ENCODE measurements at places on chromosomes 3 and 15.

DNA sequence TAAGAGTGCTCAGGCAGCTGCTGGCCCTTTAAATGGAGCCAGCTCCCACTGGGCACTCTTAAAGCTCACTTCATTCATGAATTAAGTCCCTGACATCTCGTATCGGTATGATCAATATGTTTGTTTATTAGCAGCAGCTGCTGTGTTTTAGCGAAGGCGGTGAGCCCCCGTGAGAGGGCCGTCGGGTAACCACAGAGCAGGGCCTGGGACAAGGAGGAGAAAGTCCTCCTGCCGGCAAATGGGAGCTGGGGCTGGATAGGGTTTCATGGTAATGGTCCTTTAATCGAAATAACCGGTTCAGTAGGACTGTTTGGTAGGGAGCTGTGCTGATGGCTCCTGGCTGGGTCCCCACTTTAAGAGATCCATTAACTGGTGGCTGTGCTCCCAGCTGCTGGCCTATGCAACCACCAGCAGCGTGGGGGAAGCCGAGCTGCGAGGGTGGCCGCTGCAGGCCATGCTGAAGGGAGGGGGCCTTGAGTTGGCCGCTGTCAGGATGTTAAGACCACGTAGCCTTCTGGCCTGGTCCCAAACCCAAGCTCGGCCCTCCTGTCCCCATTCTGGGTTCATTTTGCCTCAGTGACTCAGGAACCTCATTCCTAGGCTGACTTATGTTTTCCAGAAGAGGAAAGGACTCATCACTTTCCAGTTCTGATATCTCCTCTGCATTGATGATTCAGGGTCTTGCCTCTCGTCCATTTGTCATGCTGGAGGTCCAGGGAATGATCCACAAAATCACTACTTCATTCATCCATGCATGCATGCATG is 67.6 kb upstream of the NTRK3 start:
- no peak for DNase-seq

DNA sequence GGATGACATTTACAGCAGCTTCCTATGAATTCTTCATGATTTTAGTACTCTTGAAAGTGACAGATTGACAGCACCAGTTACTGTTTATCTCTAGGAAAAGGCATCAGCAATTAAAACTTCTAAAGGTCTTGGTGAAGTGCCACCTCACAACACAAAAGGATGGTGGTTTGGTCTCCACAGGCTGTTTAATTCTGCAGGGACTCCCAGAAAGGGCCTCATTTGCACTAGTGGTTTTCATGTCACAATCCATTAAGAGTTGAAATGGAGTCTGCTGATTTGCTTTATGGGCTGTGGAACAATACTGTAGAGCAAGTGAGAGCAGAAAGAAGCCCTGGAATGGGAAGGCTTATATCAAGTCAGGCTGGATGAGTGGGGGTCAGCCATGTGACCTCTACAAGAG is 225.3 kb upstream of the KCNMB2 start:
- no peak for DNase-seq

DNA sequence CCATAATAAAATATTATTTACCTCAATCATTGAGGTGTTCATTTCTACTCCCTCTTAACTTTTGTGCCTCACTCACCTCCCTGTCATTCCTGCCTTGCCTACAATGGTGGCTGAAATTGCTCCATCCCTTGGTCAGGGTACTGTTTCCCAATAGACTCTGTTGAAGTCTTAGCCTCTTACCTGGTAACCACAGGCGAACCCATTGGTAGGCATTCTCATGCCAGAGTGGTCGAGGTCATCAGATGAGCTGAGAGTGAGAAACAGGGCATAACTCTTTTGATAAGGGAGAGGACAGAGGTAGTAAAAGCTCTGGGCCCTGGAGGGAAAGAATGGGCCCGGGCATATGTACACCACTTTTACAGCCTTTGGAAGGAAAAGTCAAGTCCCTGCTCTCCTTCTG is 265.6 kb downstream of the ARRDC4 start:
- no peak for DNase-seq

DNA sequence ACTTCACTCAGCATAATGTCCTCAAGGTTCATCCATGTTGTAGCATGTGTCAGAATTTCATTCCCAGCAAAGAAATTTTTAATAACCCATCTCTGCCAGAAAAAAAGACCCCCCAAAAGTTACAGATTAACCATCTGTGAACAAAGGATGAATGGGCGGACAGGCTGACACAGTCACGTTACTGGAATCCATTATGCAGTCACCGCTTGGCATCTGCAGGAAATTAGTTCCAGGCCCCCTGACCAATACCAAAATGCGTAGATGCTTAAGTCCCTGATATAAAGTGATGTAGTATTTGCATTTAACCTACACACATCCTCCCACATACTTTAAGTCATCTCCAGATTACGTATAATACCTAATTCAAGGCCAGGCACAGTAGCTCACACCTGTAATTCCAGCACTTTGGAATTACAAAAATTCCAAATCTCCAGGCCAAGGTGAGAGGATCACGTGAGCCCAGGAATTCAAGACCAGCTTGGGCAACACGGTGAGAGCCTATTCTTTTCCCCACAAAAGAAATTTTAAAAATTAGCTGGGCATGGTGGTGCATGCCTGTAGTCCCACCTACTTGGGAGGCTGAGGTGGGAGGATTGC is 1.5 kb upstream of the SLC12A8 start:
- DNase-seq: no peak

- DNase-seq: no peak
Observed at GRCh38 chr15:26850161-26850560, 16.7 kb upstream of the GABRA5 start.

GRCh38 chr3:21120826-21121225 is 630.2 kb downstream of the ZNF385D start:
- DNase-seq: no peak

DNA sequence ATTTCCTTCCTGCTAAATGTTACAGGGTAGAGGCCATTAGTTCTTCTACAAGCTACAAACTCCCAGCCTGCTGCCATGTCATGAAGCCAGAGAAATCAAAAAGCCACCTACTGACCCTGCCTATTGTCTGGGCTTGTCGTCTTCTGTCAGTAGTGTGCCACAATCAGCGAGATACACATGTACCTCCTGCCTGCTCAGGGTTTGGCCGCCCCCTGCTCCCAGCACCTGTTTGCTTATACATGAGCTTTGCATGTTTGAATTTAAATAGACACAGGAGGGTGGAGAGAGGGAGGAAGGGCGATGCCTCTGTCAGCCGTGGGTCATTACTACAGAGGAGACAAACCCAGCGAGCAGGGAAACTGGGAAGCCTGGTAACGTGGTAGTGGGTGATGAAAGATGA is 106.1 kb downstream of the ROBO2 start:
- DNase-seq: no peak

DNA sequence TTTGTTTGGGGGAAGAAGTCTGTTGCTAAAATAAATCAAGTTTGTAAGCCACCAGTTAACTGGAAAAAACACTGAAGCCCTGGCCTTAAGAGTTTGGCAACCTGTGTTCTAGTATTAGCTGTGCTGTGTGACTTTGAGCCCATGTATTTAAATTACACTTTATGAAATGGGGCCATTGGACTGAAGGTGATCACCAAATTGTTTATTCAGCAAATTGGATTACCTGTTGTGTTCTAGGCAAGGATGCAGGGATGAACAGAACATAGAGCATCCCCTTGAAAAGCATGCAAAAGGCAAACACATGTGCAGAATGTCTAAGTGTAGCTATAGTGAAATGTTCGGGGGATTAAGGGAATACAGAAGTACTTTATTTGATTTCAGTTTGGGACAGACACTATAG is 54.6 kb downstream of the TMOD3 start:
- no peak for DNase-seq

DNA sequence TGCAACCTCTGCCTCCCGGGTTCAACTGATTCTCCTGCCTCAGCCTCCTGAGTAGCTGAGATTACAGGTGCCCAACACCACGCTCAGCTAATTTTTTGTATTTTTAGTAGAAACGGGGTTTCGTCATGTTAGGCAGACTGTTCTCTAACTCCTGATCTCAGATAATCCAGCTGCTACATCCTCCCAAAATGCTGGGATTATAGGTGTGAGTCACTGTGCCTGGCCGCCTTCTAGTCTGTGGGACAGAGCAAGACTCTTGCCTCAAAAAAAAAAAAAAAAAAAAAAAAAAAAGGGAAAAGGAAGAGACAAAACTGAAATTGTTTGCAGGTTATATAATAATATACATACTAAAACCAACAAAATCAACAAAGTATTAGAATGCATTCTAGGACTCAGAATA is 215.2 kb downstream of the PCCB start:
- DNase-seq: no peak

DNA sequence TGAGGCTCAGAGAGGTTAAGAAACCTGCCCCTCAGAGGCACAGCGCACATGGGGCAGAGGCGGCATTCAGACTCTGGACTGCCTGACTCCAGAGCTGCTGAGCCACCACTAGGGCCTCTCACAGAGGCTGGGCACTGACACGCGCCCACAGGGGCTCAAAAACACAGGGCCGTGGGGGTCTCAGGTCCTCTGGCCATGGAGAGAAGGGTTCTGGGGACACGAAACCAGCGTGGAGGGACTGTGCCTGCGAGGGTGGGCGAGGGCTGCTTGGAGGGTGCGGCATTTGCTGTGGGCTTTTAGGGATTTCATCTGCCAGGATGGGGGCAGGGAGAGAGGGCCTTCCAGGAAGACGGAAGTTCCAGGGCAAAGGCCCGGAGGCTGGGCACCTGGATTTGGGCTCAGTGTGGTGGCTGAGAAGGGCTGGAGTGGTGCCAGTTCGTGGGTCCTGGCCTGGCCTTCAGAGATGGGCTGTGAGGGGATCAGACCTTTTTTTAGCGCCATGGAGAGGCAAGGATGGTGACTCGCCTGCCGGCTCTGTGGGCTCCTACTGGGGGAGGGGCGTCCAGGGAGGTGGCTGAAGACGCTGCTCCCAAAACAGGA is 69.6 kb downstream of the EFCAB12 start:
- DNase-seq: peak; percentile 64

GRCh38 chr15:98891301-98891700 is 116.3 kb downstream of the PGPEP1L start:
- DNase-seq: no peak

GRCh38 chr3:127013181-127013580 is 30.3 kb downstream of the PLXNA1 start:
- no peak for DNase-seq

GRCh38 chr15:62821384-62822131 is 221.0 kb upstream of the TPM1 start:
- DNase-seq: no peak

DNA sequence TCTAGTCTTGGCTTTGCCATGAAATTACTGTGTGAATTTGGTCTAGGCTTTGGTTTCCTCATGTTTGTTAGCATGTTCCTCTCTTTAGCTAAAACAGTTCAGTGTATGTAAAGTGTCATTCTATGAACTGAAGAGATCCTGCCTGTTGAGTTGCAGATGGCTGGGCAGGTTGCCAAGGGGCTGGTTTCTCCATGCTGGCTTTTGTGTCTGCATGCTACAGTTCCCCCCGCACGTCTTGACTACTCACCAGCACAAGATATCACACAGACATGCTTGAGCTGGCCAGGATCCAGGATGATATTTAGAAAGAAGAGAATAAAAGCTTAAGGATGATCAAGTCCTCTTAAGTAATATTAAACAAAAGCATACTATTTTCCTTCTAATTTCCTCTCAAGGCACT is 90.2 kb downstream of the CERS3 start:
- no peak for DNase-seq

- DNase-seq: no peak
Observed at GRCh38 chr3:2945121-2945520, 165.1 kb downstream of the IL5RA start.

GRCh38 chr3:39103791-39104552 is 3.5 kb downstream of the GORASP1 start:
- no peak for DNase-seq
